Activated naive CD8-positive, alpha-beta T cell treated with anti-CD3 and anti-CD28 coated beads for 36 hours (primary cell): ENCODE measurements at places on chromosomes 16 and 17. TPM values are rescaled to one million over a fixed set of nuclear protein-coding genes. Genes with fewer than 3 reads are reported as not detected.

Gene KRT33B
- not detected for total RNA-seq

Gene SLFN14
- total RNA-seq: 0.14 TPM

DNA sequence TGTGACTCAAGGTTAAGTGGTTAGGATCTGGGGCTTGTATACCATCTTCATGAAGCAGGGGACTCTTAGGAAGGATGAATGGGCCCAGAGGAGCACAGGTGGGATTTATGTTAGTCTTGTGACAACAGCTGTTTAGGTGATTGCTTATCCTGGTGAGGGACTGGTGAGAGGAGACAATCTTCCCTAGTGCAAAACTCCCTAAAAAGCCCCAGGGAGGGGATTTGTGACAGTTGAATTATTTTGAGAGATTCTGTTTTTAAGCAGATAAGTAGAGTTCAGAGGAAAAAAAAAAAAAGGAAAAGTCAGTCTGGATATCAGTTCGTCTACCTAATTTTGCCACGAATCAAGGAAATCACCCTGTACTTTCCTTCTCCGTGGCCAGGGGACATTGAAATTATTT is 35.1 kb upstream of the SEC14L1 start:
- no peak for DNase-seq

DNA sequence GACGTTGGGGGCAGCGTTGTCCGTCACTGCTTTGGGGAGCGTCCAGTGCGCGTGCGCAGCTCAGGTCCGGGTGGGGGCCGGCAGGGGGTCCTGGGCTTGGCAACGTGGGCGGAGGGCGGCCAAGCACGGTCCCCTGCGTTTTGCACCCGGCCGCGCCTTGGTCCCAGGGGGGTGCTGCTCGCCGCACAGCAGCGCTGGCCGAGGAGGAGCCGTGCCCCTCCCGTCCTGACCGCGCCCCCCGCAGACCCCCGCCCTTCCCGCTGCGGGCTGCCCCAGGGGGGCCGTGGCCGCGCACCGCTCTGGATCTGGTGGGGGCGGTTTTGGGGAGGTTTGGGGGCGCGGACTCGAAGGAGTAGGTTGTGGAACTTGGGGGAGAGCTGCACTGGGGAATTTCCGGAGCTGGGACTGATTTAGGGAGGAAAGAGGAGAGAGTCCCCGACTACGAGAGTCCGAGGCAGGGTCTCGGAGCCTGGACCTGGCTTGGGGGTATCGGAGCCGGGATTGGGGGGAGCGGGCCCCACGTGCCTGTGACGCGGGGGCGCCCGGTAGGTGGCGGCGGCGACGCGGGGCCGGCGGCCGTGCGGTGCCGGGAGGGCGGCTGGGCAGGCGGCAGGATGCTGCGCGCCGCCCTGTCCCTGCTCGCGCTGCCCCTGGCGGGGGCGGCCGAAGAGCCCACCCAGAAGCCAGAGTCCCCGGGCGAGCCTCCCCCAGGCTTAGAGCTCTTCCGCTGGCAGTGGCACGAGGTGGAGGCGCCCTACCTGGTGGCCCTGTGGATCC is at the start of gene SLC9A5:
SLC9A5 (plus strand) TSS at position 579 of the 777 bp plus-strand sequence; CDS start at position 615, 36 bp downstream.
- DNase-seq: peak; percentile 61

DNA sequence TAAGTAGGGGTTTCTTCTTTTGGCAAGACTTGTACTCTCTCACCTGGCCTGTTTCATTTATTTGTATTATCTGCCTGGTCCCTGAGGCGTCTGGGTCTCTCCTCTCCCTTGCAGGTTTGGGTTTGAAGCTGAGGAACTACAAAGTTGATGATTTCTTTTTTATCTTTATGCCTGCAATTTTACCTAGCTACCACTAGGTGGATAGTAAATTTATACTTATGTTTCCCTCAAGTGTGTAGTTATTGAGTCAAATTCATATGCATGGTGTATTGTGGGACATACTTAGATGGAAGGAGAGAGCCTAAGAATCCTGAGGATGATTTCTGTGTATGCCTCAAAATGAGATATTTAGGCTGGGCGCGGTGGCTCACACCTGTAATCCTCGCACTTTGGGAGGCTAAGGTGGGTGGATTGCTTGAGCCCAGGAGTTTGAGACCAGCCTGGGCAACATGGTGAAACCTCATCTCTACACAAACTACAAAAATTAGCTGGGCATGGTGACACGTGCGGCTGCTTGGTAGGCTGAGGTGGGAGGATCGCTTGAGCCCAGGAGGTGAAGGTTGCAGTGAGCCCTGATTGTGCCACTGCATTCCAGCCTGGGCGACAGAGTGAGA is 13.6 kb downstream of the TMEM98 start:
- no peak for DNase-seq

Gene GP1BA
- not detected for total RNA-seq

- DNase-seq: peak; percentile 84
Observed at GRCh38 chr17:6374761-6375312, 60.1 kb downstream of the AIPL1 start.

DNA sequence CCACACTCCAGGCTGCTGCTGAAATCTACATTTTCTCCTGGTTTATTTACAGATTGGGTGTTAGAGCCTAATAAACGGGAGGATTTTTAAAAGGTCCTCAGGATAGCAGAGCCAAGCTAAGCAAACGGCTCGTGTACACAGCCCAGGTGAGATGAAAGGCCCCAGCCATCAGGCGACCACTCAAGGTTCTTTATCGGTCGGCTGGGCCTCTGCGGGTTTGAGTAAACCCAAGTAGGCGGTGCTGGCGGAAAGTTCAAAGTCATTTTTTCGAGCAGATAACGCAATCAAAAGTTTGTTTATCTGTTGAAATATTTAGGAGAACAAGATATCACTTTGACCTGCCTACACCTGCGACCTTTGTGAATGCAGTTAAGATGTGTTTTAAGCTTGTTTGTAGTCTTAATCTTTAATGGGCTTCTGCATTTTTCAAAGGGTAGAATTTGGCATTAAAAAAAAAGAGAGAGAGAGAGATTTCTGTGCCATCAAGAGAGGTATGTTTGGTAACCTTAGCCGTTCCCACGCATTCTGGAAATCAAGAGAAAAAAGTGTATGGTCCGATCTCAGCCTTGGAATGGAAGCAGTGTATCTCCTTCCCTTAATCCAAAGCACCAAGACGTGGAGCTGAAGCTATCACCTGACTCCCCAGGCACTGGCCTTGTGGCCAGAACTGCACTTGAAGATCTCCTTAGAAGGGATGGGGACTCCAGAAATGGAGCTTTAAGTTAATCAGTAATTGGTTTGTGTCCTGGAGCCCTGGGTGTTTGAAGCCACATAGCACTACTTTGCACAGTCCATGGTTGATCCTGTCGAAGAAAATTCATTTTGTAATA is 301.7 kb upstream of the IRX5 start:
- no peak for DNase-seq

Gene VASN
- total RNA-seq: not detected

DNA sequence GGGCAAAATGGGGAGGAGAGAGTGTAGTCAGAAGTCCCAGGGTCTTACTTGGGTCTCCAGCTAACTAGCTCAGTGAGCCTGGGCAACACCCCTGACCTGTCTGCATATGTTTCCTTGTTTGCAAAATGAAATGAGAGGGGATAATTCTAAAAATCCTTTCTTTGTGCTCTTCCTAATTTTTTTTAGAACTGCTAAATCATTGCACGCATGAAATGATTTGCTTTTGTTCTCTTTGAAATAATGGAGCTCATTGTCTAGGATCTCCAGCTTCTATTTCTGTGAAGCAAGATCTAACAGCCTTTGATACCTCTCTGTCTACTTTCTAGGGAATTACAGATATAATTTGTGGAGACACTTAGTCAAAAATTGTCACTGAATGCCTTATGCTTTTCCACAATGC is 181.3 kb downstream of the CDH13 start:
- no peak for DNase-seq

Gene SLC6A2
- not detected for total RNA-seq

Gene RSL1D1
- 434 TPM for total RNA-seq

- DNase-seq: no peak
Observed at GRCh38 chr17:33154869-33155455, 138.1 kb downstream of the ASIC2 start.

Gene ATP2A1
- total RNA-seq: 2.0 TPM

- DNase-seq: peak; percentile 52
Observed at GRCh38 chr16:70685938-70686375, at the start of gene MTSS2. MTSS2 (minus strand) TSS chr16:70686053; CDS start chr16:70685791, 262 bp downstream.
